Effector CD8-positive, alpha-beta T cell (primary cell): ENCODE measurements at places on chromosomes 7 and 10.
A peak's percentile ranks its signal among the peaks of the same experiment; 100 is the strongest.

DNA sequence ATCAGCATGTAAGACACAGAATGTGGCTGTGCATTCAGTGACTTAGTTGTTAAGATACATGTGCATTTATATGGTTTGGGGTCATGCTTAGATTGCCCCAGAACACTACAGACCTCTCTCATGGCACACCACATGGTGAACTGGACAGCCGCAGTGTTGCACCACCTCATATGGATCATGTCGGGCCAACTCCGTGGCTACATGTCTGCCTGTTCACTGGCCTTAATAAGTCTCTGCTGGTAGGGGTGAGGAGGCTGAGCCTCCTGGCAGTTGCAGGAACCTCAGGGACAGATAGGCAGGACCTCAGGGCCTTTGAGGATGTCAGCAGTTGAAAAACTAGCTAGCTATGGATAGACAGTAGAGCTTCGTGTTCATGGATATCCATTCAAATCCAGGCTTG, 751.0 kb downstream of the GRID1 start:
- no peak for DNase-seq

DNA sequence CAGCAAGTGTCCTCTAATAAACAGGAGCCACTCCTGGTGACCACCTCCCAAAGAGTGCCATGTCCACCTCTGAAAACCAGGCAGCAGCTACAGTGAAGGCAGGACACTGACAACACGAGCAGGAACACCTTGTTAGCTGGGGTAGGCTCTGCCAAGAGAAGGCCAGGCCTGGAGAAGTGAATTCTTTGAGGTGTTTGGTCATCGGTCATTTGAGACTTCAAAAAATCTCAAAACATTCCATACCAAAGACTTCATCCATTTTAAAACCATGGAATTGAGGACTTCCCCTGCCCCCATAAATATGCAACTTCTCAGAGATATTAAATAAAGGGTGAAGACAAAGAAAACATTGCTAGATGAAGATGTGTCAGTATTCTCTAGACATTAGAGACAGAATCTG, 28.4 kb upstream of the OPALIN start:
- no peak for DNase-seq

DNA sequence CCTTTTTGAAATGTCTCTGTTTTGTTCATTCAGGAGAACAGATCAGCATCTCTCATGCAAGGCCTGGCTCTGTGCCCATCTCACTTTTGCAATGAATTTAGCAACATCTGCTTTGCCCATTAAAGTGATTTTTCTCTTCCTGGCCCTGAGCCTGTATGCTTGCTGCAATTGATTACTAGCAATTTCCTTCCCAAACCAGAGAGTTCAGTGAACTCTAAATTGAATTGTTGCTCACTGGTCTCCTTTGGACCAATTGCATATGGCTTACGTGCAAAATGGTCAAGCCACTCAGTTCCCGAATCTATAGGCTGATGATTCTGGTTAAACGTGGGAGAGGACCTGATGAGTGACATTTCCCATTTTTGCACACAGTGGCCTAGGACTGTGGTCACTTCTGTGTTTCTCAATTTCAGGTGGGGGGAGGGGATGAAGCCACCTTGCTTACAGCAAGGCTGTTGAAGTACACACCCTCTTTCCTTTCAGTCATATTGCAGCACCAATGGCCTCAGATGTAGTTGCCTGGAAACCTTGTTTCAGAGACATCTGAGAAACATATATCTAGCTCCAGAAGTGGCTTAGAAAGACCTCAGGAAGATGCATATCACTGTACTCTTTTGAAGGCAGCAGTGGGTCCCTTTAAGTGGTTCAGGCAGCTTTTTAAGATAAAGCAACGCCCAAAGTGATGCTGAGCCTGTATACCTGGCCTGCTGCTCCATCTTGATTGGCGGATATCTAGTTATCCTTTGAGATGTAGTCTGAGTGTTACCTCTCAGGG, 201.4 kb downstream of the PTEN start:
- DNase-seq, result peak; percentile 10

- no peak for DNase-seq
These were observed 182.8 kb downstream of the SEC23IP start for GRCh38 chr10:120075349-120075748.

- no peak for DNase-seq
These were observed 50.5 kb downstream of the TPST1 start for GRCh38 chr7:66255534-66256100.

GRCh38 chr10:95394161-95394880, 103.5 kb upstream of the PDLIM1 start:
- no peak for DNase-seq

DNA sequence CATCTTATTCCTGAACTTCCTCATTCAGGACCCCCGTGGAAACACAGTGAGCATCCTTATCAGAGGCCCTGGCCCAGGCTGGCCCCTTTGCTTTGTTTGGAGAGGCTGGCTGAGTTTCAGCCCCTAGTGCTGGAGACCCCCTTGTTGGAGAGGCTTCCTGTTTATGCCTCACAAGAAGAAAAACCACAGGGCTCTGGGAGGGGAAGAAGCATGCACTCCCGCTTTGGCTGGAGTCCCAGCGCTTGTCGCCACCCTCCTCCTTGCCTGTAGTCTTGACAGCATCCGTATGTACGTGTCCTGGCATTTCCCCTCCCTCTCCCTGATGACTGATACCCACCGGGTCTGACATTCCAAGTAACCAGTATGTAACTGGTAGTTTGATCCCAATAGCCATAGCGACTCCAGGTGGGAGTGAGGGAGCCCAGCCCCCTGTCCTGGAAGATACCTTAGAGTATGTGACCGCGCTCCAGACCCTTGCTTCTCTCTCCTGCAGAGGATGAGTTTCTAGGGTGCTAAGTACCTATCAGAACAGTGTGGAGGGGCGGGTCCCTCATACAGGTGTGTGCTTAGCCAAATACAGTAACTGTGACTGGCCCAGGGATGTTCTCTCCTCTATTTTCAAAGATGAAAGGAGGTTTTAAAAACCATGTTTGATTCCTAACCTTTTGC, 6.9 kb upstream of the ATP6V0E2 start:
- DNase-seq, result peak; percentile 12

GRCh38 chr7:140877249-140877524, 47.5 kb downstream of the BRAF start:
- DNase-seq, result no peak

- no peak for DNase-seq
These were observed 17.2 kb upstream of the MNX1 start for GRCh38 chr7:157027568-157028198.

DNA sequence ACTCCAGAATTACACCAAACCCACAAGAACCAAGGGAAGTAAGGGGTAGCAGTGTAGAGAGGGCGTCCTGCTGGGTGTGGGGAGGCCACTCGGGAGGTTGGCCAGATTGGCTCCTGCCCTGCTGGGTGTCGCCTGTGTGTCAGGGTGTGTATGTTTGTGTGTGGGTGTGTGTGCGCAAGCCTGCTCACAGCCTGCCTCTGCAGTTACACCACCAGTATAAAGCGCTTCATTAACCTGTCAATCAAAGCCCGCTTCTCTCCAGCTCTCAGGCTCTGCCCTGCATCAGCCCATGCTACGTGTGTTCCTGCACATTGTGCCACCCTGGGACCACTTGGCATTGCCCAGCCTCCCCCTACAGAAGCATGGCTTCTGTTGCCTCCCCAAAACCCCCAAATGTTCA, 83.3 kb upstream of the PAX2 start:
- DNase-seq, result no peak

DNA sequence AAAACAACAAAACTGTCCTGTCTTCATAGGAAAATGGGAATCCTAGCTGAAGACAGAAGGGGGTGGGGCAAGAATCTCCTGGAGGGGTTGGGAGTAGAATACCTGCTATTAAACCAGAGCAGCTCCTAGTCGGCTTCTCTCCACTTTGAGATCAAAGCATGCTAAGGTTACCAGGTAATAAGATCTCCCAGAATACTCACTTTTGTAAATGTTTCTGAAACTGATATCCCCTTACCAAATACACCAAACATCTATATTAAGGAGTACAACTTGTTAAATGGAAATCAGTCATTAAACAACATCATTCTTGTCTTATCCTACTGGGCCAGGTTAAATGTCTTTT, 29.5 kb upstream of the DAGLB start:
- no peak for DNase-seq

- no peak for DNase-seq
These were observed 11.4 kb upstream of the CSGALNACT2 start for GRCh38 chr10:43126759-43127424.

GRCh38 chr10:132023092-132023811, 41.5 kb upstream of the BNIP3 start:
- DNase-seq, result peak; percentile 62

GRCh38 chr7:45138433-45139267, 18.9 kb upstream of the RAMP3 start:
- no peak for DNase-seq

DNA sequence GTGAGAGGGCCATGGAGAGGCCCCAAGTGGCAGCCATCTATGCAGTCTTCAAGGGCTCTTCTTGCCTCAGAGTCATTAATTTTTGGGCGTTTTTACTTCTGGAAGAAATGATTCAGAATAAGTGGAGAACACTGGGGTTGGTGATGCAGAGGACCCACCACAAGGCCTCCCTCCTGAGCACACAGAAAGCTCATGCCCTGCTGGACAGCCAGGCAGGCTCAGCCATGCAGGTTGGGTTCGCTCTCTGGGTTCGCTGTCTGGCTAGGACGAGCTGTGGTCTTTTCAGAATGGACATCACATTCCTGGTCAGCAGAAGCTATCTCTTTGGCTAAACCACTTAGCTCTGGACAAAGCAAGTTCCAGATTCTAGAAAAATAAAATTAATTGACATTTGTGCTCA, 480.8 kb downstream of the RPS24 start:
- DNase-seq, result no peak

GRCh38 chr7:20211376-20211775, 5.8 kb downstream of the MACC1 start:
- DNase-seq, result no peak

GRCh38 chr7:2530071-2530987, 10.8 kb downstream of the LFNG start:
- DNase-seq, result peak; percentile 66

DNA sequence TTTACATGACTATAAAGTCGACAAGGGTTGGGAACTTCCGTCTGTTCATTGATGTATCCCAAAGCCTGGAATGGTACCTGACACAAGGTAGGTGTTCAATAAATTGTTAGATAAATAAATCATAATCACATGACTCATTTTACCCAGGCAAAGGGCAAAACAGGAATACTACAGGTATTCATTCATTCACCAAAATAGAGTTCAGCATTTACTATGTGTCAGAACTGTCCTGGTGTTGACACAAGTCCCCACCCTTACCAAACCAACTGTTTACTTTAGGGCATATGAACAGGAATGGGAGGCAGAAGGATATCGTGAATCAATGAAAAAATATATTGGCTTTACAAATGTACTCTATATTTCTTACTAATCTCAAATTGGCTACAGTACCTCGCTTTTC, 666 bp upstream of the YAE1 start:
- DNase-seq, result no peak

DNA sequence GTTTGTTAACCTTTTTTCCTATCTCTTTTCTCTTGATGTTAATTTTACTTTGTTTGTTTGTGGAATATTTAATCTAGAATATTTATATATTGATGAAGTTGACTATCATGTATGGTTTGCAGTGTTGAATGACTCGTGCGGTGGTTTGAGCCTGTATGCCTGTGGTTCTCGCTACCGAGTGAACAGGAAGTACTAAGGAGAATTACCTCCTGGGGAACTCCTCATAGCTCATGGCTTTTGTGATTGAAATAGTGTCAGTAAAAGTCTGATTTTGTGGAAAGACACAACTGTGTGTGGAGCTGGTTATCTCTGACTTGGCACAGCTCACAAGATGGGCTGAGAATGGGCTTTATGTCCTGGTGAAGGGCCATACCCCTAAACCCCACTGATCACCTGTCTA, 498.6 kb downstream of the GLRX3 start:
- no peak for DNase-seq

- DNase-seq, result no peak
These were observed 217.9 kb downstream of the OTUD1 start for GRCh38 chr10:23656735-23657134.

GRCh38 chr7:37352251-37352880, 96.3 kb downstream of the ELMO1 start:
- DNase-seq, result no peak

- DNase-seq, result no peak
These were observed 12.0 kb upstream of the ZNF800 start for GRCh38 chr7:127404286-127405072.
